Activated CD8-positive, alpha-beta T cell treated with anti-CD3 and anti-CD28 coated beads, Interleukin-2, amount 10 ng/mL, durations not matched to agents 7 days and 5 days (primary cell): ENCODE measurements at places on chromosomes 1 and 21. TPM values are rescaled to one million over a fixed set of nuclear protein-coding genes. Genes with fewer than 3 reads are reported as not detected.

RORC gene
- 2.7 TPM for total RNA-seq

LAMC1 gene
- not detected for total RNA-seq

SGIP1 gene
- not detected for total RNA-seq

ADAMTSL4 gene
- total RNA-seq: not detected

PHLDA3 gene
- 17.3 TPM for total RNA-seq

DNA sequence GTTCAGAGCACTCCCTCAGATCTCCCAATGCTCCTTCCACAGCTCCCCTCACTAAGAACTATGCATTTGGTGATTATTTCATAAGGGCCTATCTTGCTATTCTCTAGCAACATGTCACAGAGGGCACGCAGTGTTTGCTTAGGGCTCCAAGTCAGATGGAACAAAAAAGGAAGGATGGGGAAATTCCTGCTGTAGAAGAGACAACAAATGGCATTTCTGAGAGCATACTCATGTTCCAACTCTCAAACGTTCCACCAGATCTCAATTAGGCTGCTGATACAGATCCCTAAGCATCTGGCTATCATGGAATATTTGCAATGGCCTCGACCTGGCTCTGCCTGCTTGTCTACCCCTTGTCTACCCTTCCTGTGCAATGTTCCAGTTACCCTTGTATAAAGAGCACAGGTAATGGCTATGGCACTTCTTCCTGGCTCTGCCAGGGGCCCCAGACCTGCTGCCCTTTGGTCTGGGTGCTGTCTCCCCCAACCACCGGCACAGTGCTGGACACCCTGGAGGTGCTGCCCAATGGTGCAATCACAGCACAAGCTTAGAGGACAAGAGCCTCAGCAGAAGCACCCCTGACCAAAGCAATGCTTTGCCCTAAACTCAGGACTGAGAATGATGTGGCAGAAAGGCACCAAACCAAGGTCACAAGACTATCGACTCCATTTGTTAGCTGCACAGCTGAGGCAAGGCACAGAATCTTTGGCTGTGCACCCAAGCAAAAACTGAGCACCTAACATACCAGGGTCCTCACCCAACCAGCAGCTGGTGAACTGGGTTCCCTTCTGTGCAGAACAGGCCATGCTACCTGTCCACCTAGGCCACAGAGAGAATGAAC, 3.6 kb downstream of the PARP1 start:
- DNase-seq: no peak

DNA sequence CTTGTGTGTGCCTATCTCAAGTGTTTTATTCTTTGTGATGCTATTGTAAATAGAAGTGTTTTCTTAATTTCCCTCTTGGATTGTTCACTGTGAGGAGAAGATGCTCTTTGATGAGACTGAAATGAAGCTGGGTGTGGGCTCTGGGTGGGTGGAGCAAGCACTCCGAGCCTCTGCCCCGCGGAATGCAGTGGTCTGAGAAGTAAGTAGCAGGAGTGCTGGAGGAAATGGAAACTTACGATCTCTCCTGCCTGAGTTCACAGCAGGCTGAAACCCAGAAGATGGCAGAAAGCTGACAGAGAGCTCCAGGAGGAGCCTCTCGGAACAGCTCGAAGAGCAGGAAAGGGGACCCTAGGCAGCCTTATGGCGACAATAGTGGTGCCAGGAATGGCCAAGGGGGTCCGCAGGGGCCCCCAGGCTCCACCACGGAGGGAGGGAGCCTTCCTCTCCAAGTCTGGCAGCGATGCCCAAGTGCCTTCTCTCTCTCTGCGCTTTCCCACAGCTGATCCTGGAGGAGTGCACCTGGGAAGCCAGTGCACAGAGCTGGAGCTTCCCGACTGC, 126.8 kb upstream of the COL6A1 start:
- DNase-seq: no peak

DNA sequence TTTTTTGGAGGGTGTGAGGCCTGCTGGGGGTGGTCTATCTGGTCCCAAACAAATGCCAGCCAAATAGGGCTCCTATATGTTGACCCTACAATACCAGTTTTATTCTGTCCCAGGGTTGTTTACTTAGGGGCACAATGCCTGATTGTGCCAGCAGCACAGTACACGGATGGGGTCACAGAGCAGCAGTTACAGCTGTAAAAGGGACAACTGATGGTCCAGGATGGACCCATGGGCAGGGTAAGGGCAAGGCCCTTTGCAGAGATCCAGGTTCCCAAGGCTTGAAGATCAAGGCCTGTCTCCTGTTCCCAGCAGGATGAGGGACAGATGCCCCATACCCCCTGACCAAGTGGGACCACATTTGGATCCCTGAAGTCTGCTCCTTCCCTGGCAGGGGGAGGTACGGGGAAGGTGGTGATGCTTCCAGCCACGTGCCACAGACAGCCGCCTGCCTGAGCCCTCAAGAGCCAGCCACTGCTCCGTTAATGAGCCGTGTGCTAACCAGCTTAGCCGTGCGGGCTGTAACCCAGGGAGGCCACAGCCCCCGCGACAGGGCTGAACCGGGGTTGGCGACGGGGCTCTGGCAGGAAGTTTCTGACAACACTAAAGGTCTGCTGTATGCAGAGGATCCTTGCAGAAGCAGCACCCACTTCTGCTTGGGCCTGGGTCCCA, 18.2 kb downstream of the SLC6A9 start:
- DNase-seq: no peak

DNA sequence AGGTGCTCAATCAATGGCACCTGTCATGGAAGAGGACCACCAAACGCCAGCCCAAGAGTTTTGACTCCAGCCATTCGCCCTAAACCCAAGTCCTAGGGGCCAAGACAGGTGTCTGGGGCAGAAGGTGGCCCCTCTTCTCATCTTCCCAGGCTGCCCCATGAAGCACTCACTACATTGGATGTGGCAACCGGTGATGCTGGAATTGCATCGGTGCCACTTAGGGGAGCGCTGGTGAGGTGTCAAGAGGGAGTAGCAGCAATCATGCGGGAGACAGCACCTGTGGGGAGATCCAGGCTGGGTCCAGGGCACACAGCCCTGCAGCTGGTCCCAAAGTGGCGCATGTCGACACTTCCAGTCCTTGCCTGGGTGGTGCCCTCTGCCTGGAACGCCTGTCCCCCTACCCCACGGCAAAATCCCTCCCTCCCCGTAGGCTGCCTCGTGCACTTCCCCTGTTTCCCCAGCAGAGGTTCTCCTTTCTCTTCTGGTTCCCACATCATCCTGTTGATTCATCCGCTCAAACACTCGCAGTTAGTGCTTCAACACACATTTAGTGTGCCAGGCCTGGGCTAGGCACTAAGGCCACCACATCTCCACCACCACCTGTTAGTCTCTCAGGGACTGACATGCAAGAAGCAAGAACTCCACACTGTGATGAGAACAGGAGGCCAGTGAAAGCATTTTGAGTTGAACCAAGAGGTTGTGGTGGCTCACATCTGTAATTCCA, 18.5 kb downstream of the PLA2G2D start:
- DNase-seq: peak; percentile 44
